Stimulated activated CD8-positive, alpha-beta memory T cell treated with anti-CD3 and anti-CD28 coated beads, Interleukin-4, amount 100 ng/mL, for 4 hours (primary cell): ENCODE measurements at places on chromosomes 7 and 10.

GRCh38 chr10:3714967-3715366, 70.0 kb downstream of the KLF6 start:
- no peak for DNase-seq

GRCh38 chr10:89470628-89471027, 56.3 kb downstream of the IFIT5 start:
- DNase-seq: no peak

- no peak for DNase-seq
Measured at GRCh38 chr7:121494516-121494915, 98.4 kb upstream of the FAM3C start.

DNA sequence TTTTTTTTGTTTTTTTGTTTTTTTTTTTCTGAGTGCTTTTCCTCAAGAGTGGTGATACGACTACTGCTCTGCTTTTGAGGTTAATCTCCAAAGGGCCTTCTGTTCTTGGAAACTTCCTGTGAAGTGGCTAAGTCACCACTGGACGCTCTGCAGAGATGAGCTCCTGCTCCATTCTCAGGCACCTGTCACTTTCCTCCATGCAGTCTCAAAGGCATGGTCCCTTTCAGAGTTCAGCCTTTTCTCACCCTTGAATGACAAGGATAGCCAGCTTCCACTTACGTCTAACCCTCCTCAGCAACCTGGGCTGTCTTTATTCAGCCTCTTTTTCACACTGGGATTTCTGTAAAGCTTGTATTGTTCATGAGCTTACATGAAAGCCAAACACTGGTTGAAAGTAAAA, 65.8 kb downstream of the BMPER start:
- no peak for DNase-seq

DNA sequence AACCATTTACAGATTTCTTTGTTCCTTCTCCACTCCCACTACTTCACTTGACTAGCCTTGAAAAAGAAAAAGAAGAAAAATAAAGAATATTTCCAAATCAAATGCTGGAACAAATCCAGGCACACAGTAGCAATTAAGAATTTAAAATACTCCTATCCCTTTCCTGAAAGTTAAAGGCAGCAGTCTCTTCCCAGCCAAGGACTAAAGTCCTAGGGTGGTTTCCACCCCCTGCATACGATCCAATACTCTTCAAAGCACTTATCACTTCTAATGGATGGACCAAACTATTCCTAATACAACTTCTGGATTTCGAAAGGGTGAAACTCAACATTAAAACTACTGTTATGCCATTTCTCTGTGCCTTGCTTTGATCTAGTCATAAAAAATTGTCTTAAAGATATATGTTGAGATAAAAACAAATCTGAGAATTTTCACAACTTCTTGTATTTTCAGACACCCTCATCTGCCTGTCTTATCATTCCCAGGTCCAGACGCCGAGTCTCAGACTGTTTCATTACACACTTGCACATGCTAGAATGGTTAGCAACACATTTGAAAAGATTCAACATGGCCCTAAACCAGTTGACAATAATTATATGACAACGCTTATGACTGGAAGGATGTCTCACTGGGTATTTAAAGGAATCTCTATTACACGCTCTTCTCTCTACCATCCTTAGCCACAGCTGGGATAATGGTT, 13.4 kb downstream of the ELMO1 start:
- DNase-seq: no peak

DNA sequence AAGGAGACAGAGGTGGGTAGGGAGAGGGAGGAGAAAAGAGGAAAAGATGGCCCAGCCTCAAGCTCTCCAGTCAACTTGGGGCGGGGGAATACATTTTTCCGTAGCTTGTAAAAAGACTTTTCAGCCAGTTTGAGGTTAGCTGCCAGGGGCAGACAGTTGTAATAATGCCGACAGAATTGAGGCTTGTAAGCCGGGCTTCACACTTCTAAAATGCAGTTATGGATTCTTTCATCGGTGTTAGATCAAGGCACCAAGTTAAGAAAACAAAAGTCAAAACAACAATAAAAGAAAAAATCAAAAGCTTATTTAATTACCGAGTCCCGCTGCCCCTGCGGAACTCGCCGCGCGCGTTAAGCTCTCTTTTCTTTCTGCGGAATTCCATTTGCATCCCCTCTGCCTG, 448 bp upstream of the EVX1 start:
- DNase-seq: no peak

- DNase-seq: no peak
Measured at GRCh38 chr10:80770239-80770638, 232.5 kb downstream of the SH2D4B start.

DNA sequence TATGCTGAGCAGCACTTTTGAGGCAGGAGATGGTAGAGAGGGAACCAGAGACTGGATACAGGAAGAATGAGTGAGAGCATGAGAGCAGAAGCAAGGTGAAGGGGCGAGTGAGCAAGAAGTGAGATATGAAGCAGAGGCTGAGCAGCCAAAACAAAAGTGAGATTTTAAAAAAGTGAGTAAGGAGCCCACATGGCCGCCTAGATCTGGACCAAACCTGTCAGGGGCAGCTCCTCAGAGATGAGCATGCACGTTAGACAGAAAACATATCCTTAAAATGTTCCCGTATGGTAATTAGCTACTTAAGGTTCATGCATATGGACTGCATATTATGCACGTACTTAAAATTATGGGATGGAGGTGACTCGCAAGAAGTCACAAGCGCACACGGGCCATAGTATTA, 22.5 kb downstream of the TMEM176A start:
- DNase-seq: no peak

- DNase-seq: no peak
Measured at GRCh38 chr10:13515467-13515866, 13.3 kb downstream of the BEND7 start.

- no peak for DNase-seq
Measured at GRCh38 chr10:33215635-33216034, 118.8 kb downstream of the NRP1 start.

- DNase-seq: no peak
Measured at GRCh38 chr7:6385909-6386560, 61.7 kb downstream of the DAGLB start.

- DNase-seq: no peak
Measured at GRCh38 chr10:42960991-42961795, 115.7 kb upstream of the RET start.

DNA sequence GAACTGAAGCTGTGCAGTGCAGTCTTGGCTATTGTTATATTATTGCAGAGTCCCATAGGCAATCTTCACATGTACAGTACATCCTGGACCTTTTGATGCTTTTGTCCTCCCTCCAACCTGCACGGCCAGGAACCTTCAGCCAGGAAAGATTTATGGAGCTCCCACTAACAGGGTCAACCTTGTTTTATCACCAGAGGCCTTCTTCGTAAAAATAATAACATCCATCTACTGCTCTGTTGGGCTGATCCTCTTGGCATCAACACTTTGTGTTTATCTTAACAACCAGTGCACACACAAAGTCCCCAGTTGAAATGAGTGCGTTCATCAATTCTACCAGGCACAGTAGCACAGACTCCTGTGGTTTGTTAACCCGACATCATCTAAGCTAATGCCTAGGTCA, 72.4 kb downstream of the AGMO start:
- DNase-seq: no peak

- no peak for DNase-seq
Measured at GRCh38 chr10:5942474-5942873, 34.9 kb downstream of the IL15RA start.

- DNase-seq: no peak
Measured at GRCh38 chr7:47672271-47672791, 90.4 kb upstream of the TNS3 start.

DNA sequence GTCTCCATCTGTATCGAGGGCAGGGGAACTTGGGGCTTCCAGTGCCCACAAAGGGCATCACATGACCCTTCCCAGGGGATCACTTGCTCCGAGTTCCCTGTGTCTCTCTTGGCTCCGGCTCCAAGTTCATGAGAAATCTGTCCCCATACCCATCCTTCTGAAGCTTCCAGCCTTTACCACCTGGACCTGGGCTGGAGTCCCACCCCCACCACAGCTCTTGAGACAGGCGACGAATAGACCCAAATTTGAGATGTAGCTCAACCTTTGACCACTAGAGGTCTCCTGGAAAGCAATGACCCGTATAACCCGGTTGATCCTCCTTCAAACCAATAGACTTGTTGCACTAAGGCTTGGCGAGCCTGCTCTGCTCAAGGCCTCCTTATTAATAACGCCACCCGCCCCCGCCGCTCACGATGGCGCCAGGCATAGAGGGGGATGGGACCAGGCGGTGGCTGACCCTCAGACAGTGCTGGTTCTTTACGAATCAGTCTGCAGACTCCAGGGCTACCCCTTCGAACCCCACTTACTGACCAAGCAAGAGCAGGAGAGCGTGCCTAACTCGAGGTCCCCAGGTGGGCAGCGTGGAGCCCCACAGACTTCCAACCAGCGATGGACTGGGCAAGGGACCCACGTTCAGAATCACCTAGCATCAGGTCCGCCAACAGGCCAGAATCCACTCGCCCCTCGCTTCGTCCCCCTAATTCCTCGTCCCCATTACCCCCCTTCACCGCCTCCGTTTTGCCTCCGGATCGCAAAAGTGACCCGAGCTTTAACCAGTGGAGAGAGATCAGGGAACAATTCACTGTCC, 4.4 kb upstream of the ARID5B start:
- no peak for DNase-seq

- no peak for DNase-seq
Measured at GRCh38 chr7:77693830-77694583, 2.3 kb upstream of the RSBN1L start.

GRCh38 chr10:132369636-132370185, 27.3 kb upstream of the PWWP2B start:
- DNase-seq: no peak

DNA sequence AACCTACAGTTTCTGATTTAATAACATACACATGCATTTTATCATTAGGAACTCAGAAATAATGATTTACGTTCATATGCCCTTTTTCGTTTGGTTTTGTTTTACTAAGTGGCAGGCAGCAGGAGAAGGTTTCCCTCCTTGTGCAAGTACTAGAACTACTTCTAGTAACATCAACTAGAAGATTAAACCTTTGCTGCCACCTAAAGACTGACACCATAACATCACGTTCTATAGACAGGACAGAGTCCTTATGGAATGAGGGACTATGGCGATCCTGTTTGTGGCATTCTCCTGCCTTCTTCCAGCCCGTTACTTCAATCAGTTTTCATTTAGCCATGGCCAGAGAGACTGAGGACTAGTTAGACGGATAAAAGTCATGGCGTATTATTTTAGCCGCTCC, 53.2 kb downstream of the GAD2 start:
- no peak for DNase-seq

GRCh38 chr10:108069096-108069495, 904.6 kb upstream of the SORCS1 start:
- no peak for DNase-seq

DNA sequence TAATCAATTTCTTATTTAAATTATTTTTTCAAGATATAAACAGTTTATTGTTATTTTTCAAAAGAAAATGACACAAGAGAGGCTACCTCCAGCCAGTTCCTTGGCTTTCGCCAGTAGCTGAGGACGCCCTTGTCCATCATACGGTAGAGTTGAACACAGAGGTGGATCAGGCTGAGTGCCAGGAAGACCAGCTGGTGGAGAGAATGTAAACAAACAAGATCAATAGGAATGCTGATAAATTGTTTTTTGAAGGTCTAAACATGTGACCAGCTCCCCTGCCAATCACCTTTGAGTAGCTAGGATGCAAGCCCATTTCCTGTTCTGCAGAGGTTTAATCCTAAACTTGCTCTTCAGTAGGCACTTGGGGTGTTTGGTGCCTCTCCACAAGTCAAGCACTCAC, 138.9 kb downstream of the PKD1L1 start:
- DNase-seq: no peak

DNA sequence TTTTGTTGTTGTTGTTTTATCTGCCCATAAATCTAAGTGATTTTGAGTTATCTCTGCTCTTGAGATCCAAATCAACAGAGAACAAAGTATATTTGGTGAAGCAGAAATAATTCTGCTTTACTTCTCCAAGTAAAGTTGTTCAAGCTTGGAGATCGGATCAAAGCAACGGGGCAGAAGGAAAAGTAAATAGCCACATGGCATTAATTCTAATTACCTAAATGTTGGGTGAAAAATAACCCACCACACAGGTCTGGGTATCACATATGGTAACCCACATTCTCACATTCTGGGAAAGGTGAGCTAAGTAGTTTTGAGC, 3.1 kb downstream of the NRP1 start:
- no peak for DNase-seq

- DNase-seq: no peak
Measured at GRCh38 chr10:12250181-12250580, 54.2 kb downstream of the CDC123 start.

- DNase-seq: no peak
Measured at GRCh38 chr7:40983111-40983510, 719.8 kb downstream of the INHBA start.

- DNase-seq: peak; percentile 63
Measured at GRCh38 chr7:50206453-50207250, 97.9 kb upstream of the IKZF1 start.

GRCh38 chr7:74412056-74412455, 41.6 kb upstream of the GTF2IRD1 start:
- no peak for DNase-seq

DNA sequence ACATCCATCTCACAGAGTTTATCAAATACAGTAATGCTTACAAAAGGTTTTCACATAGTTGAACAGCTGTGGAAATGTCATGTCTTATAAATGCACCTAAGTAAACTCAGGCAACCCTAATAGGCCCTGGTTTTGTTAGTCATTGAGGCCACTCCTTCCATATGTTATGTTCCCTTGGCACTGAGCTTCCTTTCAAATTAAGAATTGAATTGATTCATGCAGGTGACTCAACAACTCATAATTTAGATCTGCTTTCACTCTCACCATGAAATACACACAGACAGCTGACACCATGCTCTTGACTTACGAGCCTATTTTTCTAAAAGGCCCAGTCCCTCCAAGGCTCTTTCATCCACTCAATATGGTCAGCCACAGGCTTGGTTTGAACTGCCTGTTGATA, 476.9 kb downstream of the KCNMA1 start:
- no peak for DNase-seq

GRCh38 chr10:46308666-46309450, 22.1 kb downstream of the ANTXRL start:
- DNase-seq: no peak

DNA sequence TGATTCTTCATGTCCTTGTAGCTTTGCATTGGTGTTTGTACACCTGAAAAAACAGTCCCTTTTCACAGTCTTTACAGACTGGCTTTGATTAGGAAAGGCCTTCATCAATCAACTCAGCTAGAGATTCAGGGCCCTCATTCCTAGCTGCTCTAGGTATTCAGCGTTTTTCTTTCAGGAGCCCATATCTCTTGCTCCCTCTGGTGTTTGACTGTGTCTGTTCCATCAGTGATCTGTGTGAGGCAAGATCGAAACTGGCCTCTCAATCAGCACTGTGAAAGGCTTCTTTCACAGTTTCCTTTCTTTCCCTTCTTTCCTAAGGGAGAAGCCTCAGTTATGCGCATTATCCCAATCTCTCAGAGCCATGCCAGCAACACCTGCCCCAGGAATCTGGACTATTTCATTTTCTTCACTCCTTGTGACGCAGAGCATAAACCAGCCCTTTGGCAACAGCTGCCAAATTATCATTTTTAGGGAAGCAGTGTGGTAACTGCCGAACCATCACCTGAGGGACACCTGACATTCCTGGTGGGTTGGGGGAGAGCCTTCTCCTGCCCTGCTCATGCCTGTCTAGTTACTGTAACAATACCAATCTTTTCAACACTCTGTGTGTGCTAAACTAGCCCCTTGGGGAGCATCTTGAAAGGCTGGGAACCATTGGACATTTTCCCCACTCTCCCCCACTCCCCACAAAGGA, 75.7 kb upstream of the CCDC71L start:
- DNase-seq: no peak
